ENCODE measurements at places on chromosomes 5 and 9.

- no peak for DNase-seq
Observed at GRCh38 chr5:174418809-174419539, 305.4 kb upstream of the MSX2 start.

GRCh38 chr9:21789541-21790037 lies 12.8 kb upstream of the MTAP start:
- peak; percentile 76 for DNase-seq

- DNase-seq = no peak
Observed at GRCh38 chr9:113574441-113575262, 111.1 kb downstream of the RGS3 start.

DNA sequence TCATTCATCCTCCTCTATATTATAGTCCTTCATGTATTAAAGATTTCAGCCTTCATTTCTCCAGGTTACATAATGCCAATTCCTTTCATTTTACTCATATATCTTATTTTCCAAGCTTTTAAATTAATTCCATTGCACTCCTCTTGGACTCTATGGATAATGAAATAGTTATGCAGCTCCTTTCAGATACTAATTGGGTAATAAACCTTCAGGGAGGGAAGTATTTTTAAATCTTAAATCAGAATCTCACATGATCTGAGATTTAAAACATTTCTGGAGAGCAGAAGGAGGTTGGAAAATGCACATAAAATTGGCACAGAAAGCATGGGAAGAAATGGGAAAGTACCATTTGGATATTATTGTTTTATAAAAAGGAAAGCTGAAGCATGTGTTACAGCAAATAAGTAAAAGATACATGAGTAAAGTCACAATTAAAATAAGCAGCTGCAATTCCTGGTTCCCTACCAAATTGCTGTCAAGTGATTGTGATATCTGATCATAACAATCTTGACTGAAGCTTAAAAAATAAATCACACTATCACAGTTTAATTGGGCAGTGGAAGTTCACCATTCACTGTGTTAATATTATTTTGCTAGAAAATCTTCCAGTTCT lies 257.9 kb upstream of the NREP start:
- no peak for DNase-seq

DNA sequence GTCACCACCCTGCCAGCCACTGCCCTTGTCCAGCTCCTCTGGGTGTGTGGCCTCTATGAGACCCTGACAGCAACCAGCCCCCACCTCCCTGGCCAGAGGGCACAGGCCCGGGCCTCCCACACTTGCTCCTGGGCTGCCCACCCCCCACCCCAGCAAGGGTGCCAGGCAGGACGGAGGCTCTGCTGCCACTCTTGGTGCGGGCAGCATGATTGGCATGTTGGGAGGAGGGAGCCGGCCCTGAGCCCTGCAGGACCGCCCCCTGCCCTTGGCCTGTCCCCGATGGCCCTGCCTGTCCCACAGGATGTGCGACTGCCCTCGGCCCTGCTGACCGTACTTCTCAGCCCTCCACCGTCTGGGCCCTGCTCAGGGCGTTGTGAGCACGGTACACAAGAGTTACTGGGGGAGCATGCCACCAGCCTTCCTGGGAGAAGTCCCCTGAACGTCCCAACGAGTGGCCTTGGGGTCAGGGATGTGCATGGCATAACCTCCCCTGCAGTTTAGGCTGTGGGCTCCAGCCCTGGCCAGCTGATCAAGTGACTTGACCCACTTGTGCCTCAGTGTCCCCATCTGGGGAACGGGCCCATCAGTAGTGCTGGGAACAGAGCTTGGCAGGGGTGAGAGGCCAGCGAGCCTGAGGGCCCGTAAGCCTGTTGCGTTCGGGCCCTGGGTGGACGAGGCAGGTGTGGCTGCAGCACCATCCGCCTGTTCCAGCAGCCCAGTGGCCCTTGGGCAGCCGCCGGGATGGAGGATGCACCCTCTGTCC lies 16.0 kb downstream of the GPSM1 start:
- DNase-seq = no peak

- DNase-seq = no peak
Observed at GRCh38 chr9:23615569-23615968, 210.5 kb downstream of the ELAVL2 start.

- no peak for DNase-seq
Observed at GRCh38 chr5:133400120-133400519, 212.2 kb downstream of the FSTL4 start.

- no peak for DNase-seq
Observed at GRCh38 chr5:12292610-12293204, 388.5 kb upstream of the CTNND2 start.

DNA sequence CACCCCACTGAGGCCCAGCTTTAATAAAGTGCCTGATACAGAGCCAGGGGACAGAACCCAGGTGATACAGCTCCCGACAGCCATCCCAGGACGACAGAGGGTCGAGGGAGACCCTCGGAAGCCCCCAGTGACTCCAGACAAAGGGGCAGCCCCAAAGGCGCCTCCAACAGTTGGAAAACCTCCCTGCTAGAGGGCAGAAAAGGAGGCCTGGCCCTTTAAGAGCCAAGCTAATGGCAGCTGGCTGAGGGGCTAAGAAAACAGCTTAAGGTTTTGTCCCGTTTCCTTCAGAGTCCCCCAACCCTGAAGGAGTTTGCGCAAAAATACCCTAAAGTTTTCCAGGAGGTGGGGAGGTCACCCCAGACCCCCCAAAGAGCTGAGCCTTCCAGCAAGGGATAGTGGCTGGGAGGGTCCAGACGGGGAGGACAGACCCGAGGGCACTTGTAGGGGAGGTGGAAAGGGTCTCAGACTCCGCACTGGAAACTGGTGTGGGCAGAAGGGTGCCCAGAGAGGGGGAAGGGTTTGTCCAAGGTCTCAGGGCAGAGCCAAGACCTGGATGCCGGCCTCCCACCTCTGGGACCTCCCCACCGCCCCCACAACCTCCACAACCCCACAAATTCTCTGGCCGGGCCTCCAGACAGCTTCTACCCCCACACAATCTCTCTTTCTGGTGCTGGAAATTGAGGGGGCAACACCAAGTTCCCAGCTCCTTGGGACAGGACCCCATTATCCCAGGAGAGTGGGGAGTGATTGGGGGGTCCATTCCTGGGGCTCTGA lies 8.2 kb upstream of the AK1 start:
- no peak for DNase-seq

DNA sequence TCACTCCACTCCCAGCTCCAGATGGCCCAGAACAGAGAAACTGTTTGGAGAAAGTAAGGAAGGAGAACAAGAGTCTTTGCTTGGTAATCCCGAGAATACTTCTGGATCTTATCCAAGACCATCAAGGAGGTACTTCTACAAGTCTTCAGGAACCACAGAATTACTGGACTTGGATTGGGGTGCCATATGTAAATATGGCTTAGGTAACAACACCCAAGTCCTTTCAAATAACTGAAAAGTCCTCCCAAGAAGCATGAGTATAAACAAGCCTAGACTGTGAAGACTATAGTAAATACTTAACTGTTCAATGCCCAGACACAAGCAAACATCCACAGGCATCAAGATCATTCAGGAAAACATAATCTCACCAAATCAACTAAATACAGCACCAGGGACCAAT lies 170.0 kb downstream of the MCTP1 start:
- no peak for DNase-seq

GRCh38 chr9:130872093-130872492 lies 24.5 kb downstream of the QRFP start:
- no peak for DNase-seq

DNA sequence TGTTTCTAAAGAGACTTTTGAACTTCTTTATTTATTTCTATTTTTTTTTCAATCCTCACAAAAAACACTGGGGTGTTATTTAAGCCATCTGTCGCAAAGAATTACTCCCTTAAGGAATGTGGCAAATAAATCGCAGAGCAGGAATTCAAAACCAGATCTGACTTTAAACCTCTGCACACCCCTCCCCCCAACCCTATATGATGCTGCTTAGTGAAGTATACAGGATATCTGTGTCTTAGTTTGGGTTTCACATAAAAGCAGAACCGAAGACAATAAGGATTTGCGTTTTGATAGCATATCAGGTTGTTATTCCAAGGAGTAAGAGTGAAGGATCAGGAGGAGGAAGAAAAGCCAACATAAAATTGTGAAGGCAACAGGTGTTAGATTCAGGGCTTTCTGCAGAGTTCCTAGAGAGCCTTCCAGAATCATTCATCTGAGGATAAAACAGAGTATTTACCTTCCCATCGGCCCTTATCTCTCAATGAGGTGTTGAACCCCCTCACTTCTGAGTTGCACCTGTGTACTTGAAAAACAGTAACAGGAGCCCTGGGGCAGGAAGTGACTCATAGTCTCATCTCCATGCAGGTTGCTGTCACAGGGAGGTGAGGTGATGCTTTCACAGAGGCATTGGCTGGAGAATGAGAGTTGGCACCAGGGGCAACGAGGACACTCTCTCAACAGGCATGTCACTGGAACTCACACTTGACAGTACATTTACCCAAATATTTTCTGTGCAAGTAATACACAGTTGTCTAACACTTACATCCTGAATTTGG lies 33.5 kb upstream of the DMRT3 start:
- no peak for DNase-seq

DNA sequence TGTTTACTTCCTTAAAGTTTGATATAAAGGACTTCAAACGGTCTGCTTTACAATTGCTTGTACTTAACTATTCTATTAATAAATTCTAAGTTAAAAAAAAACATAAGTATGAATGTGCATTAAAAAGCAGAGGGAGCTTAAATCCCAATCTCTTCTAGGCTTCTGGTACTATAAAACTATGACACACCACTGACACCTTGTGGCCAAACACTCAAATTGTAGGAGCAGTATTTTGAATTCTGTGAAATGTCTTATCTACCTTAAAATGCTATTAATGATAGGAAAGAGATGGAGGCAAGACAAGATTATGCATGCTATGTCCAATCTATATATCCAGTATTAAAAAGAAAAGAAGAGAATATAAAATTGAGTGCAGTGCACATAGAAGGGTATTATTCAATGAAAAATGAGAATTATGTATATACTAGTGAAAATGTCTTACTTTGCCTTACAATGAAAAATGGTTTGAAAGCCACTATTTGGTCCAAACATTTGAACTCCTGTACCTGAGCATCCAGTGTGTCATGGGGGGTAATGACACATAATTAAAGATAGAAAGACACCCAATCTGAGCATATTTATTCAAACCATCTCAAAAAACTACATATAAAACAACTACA lies 87.6 kb downstream of the ERP44 start:
- DNase-seq = peak; percentile 60

DNA sequence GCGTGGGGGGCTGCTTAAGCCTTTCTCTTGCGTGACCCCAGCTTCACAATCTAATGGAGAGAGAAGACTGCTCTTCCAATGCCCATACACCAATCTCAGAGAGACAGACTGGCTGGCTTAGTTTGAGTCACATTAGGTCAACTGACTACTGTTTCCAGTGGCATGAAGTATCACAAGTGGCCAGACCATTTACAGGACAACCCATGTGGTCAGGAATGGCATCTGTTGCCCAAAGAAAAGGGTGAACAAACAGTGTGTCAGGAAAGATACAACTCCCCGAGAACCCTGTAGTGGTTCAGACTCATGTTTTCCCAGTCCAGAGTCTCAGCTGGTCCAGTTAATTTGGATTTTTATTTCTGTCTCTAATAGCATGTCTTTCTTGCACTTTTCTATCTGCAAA lies 177.4 kb upstream of the IL12B start:
- DNase-seq = no peak

DNA sequence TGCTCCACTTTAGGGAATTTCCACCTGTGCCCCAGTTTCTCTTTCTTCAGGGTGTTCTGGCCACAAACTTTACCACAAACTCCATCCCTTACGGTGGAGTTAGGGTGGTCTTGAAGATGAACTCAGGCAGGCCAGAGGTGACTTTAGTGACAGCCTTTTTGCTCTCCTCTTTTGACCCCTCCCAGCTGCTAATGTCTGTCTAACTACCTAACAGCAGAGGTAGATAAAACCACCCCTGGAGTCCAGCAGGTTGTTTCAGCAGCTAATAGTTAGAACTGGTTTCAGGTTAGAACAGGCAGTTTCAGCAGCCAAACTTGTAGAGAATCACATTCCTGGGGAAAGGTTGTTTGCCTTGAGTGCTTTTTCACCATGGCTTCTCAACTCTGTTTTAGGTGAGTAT lies 971.3 kb upstream of the CDH18 start:
- no peak for DNase-seq

DNA sequence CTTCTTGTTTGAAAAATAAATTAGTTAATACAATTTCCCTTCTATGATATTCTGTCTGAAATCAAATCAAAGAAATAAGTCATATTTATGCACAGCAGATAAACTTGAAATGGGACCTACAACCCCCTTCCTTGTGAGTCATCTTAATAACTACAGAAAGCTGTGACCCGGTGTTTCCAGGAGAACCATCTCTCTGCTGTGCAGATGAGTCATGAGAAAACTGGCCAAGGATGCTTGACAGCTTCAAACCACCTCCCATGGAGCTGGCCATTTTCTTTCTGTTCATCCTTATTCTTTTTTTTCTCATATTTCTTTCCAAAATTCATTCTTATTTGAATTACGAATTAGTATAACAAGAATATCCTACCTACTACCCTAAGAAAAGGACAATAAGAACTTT lies 43.4 kb upstream of the NR4A3 start:
- DNase-seq = no peak

DNA sequence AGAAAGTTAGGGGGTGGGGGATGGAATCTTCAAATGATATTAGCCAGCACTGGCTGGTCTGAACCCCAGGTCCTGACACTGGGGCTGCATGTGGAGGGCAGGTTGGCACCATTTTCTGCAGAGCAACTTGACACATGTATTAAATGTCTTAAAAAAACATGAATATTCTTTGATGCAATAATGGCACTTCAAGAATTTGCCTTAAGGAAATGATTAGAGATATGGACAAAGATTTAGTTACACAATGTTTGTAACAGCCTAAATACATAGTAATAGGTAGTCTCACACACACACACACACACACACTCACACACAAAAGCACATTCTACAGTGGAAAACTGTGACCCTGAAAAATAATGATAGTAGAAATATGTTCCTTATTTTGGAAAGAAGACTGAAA lies 3.6 kb downstream of the SVEP1 start:
- DNase-seq = no peak

DNA sequence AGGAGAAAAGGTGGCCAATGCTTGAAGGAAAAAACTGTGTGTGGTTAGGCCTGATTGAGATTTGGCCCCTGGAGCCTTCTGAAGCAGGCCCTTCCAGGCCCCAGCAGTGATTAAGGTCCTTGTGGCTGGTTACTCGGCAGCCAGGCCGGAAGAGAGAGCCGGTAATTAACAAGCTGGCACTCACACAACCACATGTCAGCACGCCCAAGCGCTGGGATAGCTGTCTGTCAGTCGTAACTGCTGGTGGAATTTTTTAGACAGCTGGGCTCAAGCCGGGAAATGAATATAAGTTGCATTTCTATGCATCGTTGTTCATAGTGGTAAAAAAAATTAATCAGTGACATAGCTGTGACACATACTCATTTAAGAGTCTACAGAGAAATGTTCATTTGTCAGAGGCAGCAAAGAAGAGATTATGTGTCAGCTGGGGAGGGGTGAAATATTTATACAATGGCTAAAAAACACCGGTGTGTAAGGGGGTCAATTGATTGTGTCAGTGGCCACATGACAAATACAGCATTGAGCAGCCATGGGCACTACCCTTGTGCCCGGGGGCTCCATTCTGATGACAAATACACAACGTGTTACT lies 13.7 kb upstream of the ARAP3 start:
- no peak for DNase-seq

- DNase-seq = no peak
Observed at GRCh38 chr5:33260098-33260497, 180.7 kb upstream of the TARS1 start.
